Natural killer cell (primary cell): ENCODE measurements at places on chromosomes 3 and 15.

- H3K36me3 ChIP-seq: no peaks in the 10 kb centered on the region
- no peak for DNase-seq
- no peak overlapping the region for H3K27ac ChIP-seq
- H3K4me3 ChIP-seq: no peak overlapping the region
- H3K4me1 ChIP-seq: no peaks in the 10 kb centered on the region
- H3K27me3 ChIP-seq: no peaks in the 10 kb centered on the region
These were observed 128.1 kb upstream of the ADPGK start for GRCh38 chr15:72911626-72912025.

DNA sequence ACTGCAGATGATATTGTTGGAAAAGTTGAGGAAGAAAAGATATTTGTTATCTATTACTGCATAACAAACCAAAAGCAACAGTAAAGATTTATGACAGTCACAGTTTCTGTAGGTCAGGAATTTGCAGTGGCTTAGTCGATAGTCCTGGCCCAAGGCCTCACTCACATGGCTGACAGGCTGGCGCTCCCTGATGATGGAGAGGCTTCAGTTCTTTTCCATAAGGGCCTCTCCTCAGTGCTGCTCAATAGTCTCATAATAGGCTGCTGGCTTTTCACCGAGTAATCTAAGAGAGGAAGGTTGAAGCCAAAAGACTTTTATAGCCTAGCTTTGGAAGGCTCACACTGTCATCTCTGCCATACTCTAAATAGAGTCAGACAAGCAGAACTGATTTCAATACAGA lies 17.7 kb downstream of the IREB2 start:
- no peak overlapping the region for H3K27ac ChIP-seq
- no peaks in the 10 kb centered on the region for H3K27me3 ChIP-seq
- no peak overlapping the region for H3K4me3 ChIP-seq
- DNase-seq: no peak

DNA sequence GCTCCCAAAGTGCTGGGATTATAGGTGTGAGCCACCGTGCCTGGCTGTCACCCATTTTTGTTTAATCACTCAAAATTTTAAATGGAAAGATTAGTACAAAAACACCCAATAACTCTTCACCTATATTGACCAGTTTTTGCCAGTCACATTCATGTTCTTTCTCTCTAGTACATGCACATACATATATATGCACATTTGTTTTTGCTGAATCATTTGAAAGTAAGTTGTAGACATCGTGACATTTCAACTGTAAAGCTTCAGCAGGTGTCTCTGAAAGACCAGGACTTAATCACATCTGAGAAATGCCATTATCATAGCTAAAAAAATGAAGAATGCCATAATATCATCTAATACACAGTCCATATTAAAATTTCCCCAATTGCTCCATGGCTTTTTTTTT lies 6.5 kb upstream of the SEMA4B start:
- no peaks in the 10 kb centered on the region for H3K36me3 ChIP-seq
- DNase-seq: no peak
- peaks cover 41% of the 10 kb centered on the region for H3K4me1 ChIP-seq

- DNase-seq: no peak
- H3K27ac ChIP-seq: no peak overlapping the region
- H3K27me3 ChIP-seq: no peaks in the 10 kb centered on the region
- H3K36me3 ChIP-seq: no peaks in the 10 kb centered on the region
- H3K4me1 ChIP-seq: no peaks in the 10 kb centered on the region
These were observed 473.6 kb downstream of the MCTP2 start for GRCh38 chr15:94704946-94705345.

GRCh38 chr3:174639970-174640369 lies 219.2 kb upstream of the NAALADL2 start:
- no peaks in the 10 kb centered on the region for H3K4me1 ChIP-seq
- no peak overlapping the region for H3K4me3 ChIP-seq
- no peak overlapping the region for H3K27ac ChIP-seq
- H3K36me3 ChIP-seq: no peaks in the 10 kb centered on the region
